Stimulated activated CD8-positive, alpha-beta memory T cell treated with anti-CD3 and anti-CD28 coated beads, Interleukin-2, amount 100 ng/mL, for 1 hour (primary cell): ENCODE measurements at places on chromosomes 6 and 20.

DNA sequence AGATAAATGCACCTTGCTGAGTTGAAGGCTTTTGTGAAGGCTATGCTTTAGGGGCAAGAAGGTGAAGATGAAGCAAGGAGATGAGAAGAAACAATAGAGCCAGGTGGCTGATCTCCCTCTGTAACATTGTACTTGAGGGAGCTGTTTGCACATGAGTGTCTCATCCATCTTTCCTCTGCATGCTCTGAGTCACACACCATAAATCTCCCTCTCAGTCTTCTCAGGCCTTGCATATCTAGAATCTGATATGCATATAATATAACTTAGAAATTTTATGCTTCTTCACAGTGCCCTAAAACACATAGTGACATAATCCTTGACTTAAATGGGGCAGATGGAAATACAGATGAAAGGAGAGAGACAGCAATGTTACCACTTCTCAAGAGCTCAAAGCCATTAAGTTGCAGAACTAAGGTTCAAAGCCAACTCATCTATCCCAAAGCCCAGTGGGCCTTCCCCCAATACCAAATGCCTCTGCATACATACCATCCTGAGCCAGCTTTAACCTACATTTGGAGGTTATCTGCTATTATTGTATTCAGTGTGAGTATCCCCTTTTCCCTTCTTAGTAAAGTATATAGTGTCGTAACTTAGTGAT, 62.4 kb upstream of the STXBP5 start:
- no peak for DNase-seq

DNA sequence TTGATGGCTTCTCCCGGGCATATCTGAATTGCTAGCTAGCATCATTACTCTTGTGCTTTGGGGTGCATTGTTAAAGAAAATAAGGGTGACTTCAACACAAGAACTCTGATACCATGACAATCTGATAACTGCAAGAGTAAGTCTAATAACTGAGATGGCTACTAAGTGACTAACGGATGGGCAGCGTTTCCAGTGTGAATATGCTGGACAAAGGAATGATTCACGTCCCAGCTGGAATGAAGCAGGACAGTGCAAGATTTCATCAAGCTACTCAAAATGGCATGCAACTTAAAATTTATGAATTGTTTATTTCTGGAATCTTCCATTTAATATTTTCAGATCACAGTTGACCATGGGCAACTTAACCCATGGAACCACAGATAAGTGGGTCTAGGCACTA, 31.7 kb downstream of the MOXD1 start:
- no peak for DNase-seq

DNA sequence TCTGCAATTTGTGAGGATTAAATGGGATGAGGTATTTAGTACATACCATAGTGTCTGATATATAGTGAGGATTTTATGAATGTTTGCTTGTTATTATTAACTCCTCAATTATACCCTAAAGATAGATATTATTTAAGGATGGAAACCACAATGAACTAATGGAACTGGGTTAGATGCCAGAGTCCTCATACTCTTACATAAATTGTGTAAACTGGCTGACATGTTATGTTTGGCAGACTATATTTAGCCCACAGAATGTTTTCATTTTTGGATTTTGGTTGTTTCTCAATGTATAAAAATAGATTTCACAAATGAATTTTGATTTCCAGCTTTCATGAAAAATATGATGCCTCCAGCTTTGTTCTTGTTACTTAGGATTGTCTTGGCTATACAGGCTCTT, 37.6 kb downstream of the HTR1B start:
- no peak for DNase-seq

- no peak for DNase-seq
Measured at GRCh38 chr6:75210885-75211739, 5.3 kb upstream of the COL12A1 start.

DNA sequence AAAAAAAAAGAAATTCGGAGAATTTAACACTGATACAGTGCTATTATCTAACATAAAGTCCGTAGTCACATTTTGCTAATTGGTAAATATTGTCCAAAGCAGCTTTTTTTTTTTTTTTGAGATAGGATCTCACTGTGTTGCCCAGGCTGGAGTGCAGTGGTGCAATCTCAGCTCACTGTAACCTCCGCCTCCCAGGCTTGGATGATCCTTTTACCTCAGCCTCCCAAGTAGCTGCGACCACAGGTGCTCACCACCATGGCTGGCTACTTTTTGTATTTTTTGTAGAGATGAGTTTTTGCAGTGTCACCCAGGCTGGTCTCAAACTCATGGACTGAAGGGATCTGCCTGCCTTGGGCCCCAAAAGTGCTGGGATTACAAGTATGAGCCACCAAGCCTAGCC, 15.9 kb downstream of the MTO1 start:
- no peak for DNase-seq

DNA sequence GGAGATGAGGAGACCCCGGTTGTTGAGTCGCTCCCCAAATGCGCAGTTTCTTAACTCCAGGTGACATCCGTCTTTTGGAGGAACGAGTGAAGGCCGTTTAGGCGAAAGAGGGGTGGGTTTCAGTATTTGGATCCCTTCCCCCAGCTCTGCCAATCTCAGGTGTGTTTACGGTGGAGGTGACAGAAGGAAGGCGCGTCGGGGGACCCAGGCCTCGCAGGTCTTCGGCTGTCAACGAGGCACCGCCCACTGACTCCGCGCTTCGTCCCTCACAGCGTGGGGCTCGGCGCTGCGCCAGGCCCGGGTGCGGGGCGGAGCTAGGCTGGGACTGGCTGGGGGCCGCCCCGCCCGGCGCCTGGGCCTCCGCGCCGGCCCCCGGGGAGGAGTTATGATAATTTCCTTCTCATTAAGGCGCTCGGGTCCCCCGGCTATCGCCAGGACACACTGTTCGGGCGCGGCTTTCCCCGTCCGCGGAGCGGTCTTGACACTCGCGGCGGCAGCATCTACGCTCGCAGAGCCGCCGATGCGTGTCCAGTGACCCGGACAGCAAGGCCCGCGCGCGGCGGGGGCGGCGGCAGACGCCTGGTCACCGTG, at the start of gene TFAP2C:
Gene TFAP2C, plus strand, starts transcription at position 434 of the 591 bp plus-strand sequence. CDS start 239 bp downstream, outside the sequence.
- no peak for DNase-seq

GRCh38 chr6:67045076-67045475, 1338.0 kb upstream of the EYS start:
- no peak for DNase-seq

DNA sequence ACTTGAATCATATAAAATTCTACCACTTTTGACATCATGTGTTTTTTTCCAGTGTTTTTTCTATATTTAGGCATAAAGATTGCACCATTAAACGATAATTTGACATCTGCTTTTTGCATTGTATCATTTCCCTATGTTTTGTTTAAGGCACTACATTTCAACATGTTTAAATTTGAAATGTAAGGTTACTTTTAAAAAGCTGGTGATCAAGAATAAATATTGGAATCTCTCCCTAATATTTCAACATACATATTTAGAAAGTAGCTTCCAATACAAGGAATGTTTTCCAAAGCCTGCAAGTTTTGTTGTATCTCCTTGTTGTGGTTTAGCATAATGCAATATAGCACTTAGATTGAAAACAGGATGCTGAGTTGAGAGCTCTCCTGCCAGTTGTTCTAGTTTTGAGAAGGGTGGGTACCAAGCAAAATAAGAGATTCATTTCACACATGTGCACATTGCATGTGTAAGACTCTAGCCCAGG, 76.5 kb downstream of the SYNJ2 start:
- DNase-seq, result no peak

DNA sequence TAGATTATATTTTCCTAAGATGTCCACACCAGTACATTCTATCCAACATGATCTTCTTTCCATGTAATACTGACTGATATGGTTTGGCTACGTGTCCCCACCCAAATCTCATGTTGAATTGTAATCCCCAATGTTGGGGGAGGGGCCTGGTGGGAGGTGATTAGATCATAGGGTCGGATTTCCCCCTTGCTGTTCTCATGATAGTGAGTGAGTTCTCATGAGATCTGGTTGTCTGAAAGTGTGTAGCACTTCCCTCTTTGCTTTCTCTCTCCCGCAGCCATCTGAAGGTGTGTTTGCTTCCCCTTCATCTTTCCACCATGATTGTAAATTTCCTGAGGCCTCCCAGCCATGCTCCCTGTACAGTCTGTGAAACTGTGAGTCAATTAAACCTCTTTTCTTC, 12.2 kb upstream of the HBS1L start:
- no peak for DNase-seq

DNA sequence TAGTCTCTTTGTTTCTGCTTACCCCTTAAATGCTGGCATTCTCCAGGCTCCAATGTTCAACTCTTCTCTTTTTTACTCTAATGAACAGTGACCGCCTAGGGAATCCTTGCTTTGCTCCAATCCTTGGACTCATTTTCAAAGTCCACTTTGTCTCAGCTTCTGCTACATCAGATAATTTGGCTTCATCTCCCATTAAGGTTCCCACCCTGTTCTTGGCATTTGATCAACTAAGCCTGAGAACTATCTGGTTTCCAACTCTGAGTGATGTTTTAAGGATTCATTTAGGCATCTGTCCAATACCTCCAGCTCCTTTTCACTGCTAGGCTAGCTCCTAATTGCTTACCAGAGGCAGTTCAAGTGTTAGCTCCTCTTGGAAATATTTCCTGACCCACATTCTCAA, 64.9 kb downstream of the ME1 start:
- DNase-seq, result no peak

- DNase-seq, result no peak
Measured at GRCh38 chr6:8948733-8949132, 513.4 kb upstream of the SLC35B3 start.

DNA sequence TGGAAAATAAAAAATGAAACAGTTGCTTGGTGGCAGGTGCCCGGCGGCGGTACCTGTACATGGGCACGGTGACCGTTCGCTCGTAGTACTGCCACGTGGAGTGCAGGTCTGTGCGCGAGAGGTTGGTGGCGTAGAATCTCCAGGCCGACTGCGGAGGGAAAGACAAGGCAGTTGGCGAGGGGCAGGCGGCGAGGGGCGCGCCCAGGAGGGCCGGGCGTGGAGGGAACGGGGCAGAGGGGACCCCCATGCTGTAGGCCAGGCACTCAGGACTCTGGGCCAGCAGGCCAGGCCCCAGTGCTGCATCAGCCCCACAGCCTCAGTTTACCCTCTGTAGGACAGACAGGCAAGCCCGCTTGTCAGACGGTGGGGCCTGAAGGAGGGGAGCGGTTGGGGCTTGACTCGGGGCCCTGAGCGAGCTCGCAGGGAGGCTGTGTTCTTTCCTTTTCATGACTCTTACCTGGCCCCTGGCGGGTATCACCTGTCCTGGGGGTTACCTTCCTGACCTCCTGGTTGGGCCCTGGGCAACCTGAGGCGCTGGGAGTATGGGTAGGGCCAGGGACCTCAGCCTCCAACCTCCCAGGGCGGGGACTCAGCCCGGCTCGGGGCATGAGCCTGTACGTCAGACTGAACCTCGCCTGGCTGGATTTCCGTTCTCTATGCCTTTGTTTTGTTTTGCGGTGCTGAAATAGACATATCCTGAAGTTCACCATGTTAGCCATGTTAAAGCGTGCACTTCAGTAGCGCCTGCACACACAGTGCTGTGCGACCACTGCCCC, 38.5 kb downstream of the KCNQ2 start:
- DNase-seq, result no peak

GRCh38 chr20:63223121-63223825, 7.3 kb upstream of the YTHDF1 start:
- no peak for DNase-seq
